ENCODE measurements at places on chromosomes 2 and 18.

DNA sequence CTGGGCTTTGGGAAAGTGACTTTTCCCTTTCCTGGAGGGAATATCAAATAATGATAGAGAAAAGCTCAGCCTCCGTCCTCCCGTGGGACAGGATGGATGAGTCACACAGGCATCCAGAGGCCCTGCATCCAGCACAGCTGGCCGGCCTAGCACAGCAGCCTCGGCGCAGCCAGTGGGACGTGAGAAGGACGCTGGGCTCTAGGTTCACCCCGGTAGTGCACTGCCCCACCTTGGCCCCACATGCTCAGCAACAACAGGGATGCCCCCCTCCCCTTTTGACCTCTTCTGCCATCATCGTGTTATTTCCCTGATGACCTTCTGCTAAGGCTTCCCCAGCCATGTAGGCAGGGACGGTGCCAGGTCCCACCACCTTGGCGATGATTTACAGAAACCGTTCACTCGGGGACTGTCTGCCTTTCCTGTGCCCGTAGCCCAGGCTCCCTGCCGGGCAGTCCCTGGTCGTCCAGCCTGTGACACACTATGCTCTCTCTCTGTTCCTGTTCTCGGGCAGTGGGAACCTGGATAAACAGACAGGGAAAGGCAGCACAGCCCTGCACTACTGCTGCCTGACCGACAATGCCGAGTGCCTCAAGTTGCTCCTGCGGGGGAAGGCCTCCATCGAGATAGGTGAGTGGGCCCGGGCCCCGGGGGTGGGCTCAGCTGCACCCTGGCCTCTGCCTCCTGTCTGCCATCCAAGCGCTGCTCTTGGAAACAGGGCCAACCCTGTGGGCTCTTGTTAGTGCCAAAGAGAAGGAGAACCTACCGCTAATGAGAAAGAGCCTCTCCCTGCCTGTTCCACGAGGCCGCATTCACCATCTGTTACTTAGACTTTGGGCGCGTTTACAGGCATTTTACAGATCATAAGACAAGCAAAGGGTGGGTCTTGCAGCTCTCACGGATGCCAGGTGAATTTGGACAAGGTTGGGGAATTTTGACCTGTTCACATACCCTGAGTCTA is 44.6 kb downstream of the ITGB1BP1 start:
- peak; percentile 59 for DNase-seq

DNA sequence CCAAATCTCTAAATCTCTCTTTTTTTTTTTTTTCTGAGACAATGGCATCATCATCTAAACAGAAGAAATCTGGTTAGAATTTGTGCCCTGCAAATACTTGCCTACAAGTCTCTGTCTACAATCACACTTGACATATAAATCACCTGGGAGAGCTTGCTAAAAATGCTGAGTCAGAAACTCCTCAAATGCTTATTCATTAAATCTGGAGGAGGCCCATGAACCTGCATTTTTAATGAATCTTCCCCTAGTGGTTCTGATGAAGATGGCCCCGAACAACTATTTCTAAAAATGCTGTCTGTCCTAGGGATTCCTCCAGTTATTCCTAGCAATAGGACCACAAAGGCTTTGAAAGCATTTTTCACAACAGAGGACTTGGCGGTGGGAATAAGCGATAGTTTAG is 1.6 kb upstream of the CSRNP3 start:
- DNase-seq = no peak

GRCh38 chr2:116747103-116747502 is 1067.4 kb upstream of the DDX18 start:
- DNase-seq = no peak

GRCh38 chr2:221431477-221431876 is 140.6 kb downstream of the EPHA4 start:
- DNase-seq = no peak

DNA sequence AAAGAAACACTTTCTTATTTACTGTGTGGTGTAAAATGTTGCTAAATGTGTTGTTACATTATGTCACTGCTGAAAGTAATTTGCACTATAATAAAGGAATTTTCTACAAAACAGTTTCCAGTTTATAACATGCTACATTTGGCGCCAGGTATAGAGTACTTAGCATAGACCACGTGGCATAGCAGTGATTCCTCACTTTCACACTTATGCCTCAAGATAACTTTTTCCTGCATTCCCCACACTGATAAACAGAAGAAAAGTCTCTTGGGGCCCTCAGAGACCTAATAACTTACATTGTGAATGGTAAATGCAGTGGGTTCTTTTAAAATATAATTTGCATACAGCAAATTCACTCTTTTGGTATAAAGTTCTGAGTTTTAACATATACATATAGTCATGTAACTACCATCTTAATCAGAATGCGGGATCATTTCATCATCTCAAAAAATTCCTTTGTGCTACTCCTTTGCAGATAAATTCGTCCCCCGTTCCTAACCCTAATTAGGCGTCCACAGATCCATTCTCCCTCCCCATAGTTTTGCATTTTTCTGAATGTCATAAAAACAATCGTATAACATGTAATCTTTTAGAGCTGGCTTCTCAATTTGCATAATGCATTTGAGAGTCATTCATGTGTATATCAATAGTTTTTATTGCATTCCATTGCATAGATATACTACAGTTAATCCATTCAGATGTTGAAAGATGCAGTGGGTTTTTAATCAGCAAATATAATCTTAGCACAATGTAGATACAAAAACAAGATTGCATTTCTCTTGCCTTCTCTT is 7.5 kb downstream of the LGALSL start:
- DNase-seq = no peak

- peak; percentile 23 for DNase-seq
These were observed 803.2 kb upstream of the POU3F3 start for GRCh38 chr2:104050656-104051242.

DNA sequence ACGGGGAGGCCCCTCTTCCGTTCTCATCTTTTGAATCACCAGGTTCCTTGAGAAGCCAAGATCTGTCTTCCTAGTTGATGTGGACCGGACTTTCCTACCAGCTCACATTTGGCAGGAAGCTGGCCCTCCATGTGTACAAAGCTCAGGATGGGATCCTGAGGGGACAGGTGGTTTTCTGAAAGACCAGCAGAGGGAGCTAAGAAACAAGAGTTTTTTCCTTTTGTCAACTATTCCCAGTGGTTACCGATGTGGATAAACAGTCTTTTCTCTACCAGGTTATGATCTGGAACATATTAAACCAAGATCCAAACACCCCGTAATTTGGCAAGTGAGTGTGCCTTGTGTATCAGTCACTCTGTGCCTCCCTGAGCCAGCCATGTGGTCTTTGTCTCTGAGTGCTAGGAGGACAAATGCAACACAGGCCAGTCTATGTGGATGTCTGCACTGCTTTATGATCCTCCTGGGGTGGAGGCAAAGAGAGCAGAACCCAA is 25.1 kb upstream of the ARHGAP25 start:
- peak; percentile 48 for DNase-seq

DNA sequence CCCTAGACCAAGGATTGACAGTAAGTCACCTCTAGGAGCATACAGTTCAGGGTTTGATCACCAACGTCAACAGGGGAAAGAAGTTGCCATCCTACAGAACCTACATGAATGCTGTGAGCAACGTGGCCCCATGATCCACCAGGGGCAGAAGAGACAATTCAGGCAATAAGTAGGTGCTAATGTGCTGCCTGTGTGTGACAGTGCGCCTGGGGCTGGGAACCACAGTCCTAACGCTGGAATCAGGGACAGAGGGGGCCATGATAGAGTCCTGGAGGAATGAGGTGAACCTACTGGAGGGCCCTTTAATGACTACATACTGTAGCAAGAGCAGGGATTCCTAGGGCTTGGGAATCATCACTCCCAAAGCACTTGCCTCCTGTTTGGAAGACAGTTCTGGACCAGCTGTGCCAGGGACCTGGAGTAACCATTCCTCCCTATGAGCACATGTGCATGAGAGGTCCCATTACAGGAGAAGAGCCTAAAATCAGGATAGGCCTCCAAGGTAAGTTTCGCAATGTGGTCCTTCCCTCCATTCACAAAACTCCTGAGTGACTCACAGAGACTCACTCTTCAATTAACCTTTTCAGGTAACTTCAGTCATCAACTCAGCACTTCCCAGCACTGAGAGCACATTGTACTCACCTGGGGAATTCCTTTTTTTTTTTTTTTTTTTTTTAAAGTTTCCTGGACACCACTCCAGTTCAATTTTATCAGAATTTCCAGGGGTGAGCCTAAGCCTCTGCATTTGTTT is 214.0 kb downstream of the TMEM163 start:
- no peak for DNase-seq

DNA sequence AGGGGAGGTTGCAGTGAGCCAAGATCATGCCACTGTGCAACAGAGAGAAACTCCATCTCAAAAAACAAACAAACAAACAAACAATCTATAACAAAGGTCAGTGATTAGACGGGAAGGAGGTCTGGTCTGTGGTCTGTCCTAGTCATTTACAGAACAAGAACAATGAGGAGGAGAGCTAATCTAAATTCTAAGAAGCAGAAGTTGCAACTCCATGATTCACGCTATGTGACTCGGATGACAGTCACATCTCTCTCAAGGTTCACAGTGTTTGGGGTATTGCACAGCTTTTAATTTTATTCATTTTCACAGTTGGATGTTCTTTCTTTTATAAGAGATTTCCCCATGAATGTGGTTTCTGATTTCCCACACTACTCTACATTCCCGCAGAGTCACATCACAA is 218.7 kb upstream of the PIEZO2 start:
- no peak for DNase-seq
